ENCODE measurements at places on chromosomes 11 and 22.

GRCh38 chr11:6705905-6706535 is 22.9 kb upstream of the MRPL17 start:
- DNase-seq, result peak; percentile 72

GRCh38 chr22:35615156-35615555 is 2.0 kb downstream of the MB start:
- DNase-seq, result peak; percentile 56

DNA sequence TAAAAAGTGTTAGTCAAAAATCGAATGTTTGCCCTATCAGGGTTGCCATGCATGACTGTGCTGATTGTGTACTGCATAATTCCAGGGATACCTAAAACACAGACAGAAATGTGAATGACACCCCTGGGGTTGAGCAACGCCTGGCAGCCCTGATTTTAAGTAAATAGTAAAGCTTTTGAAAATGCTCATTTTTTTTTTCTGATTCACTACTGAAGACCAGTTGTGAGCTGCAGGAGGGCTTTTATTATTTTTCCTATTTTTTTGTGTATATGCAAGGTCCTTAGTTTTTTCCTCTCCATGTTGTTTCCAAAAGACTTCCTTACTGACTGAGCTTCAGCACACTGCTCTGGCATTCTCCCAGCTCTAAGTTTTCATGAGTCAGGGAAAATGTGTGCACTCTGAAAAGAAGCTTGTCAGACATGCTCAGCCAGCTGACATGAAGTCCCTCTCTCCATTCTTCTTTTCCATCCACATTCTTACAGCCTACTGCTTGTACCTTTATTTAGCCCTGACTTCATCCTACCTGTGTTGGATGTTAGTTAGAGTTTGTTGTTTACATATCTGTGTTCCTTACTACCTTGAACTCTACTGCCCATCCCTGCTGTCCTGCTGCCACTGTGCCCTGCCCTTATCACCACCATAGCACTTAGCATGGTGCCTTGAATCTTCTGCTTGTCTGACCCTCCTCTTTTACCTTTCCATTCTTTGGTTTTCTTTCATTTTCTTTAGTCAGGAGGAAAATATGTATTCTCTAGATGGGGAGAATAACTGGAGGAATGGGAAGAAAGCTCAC is 79.5 kb downstream of the HORMAD2 start:
- peak; percentile 51 for DNase-seq

DNA sequence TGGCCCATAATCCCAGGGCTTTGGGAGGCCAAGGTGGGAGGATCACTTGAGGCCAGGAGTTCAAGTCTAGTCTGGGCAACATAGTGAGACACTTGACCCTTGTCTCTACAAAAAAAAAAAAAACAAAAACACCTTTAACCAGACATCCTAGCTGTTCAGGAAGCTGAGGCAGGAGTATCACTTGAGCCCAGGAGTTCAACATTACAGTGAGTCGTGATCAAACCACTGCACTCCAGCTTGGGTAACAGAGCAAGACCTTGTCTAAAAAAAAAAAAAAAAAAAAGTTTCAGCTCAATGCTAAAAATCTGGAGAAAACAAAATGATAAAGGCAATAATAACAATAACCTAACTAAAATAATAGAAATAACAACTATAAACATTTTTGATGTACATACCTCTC is 22.6 kb upstream of the APLP2 start:
- DNase-seq, result no peak

- DNase-seq, result no peak
Measured at GRCh38 chr11:17550450-17551346, 3.6 kb downstream of the OTOG start.

- peak; percentile 46 for DNase-seq
Measured at GRCh38 chr11:91790346-91791170, 434.1 kb upstream of the FAT3 start.

DNA sequence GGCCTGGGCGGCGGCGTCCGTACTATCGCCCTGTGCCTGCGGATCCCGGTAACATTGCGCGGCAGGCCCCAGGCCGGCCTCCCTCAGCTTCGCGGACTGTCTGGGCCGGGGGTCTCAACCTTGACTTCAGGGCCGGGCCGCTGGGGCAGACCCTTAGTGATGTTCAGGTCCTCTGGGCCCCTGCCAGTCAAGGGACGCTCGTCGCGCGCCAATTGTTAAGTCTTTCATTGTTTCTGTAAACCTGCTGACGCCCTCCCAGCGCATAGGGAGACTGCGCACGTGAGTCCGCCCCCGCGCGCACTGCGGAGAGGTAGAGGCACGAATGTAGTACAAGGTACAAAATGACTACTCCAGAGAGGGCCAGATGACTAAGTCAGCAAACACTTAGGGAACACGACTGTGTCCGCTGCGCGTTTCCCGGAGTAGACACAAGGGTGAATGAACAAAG is 451 bp upstream of the HDHD5 start:
- no peak for DNase-seq

GRCh38 chr22:44665115-44665514 is 36.9 kb upstream of the PRR5 start:
- no peak for DNase-seq

DNA sequence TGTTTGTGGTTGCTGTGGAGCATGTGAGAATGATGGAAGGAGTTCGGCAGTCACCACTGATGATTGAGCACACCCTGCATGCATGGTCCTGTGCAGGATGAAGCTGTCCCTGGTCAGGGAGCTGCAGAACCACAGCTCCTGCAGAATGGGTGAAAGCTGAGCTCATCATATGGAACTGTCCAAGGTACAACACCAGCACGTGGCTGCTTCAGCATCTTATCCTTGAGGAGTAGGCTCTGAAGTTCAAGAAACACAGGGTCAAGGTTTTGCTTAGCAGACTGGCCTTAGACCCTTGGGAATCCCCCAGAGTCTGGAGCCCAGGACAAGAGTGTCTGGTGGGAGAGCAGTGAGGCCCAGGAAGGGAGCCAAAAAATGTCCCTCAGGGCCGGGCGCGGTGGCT is 182.4 kb upstream of the LARGE1 start:
- no peak for DNase-seq

DNA sequence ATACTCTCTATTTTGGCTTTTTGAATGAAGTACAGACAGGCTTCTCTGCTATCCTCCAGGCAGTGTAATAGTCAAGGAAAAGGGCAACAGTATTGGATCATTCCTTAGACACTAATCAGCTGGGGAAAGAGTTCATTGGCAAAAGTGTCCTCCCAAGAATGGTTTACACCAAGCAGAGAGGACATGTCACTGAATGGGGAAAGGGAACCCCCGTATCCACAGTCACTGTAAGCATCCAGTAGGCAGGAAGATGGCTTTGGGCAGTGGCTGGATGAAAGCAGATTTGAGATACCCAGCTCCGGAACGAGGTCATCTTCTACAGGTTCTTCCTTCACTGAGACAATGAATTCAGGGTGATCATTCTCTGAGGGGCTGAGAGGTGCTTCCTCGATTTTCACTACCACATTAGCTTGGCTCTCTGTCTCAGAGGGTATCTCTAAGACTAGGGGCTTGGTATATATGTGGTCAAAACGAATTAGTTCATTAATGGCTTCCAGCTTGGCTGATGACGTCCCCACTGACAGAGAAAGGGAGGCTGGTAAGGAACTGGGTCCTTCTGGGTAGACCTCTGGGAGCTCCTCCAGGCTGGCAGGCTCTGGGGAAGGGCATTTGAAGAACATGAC is 5.2 kb downstream of the XBP1 start:
- DNase-seq, result no peak

GRCh38 chr11:46456269-46457001 is 64.9 kb upstream of the CHRM4 start:
- DNase-seq, result no peak

Measured in OCI-M1 (cell line).